ENCODE measurements at places on chromosomes 12 and 14.

GRCh38 chr12:95212586-95212985 lies 4.7 kb downstream of the FGD6 start:
- DNase-seq, result no peak

DNA sequence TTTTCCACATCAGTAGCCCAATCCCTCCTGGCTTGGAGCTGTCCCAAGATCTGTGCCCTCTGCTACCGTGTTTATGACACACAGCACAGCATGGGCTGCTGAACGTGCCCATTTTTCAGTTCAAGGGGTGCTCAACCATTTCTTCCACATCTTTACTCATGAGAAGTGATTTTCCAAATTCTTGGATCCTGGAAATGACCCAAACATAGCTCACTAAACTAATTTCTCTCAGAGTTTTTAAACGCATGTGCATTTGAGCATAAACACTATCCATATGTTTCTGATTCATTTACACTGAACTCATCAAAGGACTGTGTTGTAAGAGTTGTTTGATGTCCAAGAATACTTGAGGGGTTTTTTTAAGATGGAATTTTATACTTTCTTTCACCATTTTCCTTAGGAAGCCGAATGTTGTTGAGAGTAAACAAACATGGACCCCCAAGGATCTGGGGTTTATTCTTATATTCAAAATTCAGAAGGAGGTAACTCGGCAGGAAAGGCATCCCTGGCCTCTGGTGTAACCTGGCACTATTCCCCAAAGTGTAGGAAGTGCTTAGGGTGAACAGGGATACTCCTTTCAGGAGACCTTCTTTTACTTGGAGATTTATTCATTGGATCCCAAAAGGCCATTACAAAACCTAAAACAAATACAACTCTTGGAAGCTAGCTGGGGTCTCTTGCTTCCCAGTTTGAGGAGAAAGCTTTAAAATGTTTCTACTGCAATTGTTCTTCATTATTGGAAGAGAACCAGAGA lies 215.0 kb downstream of the BMP4 start:
- DNase-seq, result peak; percentile 5

DNA sequence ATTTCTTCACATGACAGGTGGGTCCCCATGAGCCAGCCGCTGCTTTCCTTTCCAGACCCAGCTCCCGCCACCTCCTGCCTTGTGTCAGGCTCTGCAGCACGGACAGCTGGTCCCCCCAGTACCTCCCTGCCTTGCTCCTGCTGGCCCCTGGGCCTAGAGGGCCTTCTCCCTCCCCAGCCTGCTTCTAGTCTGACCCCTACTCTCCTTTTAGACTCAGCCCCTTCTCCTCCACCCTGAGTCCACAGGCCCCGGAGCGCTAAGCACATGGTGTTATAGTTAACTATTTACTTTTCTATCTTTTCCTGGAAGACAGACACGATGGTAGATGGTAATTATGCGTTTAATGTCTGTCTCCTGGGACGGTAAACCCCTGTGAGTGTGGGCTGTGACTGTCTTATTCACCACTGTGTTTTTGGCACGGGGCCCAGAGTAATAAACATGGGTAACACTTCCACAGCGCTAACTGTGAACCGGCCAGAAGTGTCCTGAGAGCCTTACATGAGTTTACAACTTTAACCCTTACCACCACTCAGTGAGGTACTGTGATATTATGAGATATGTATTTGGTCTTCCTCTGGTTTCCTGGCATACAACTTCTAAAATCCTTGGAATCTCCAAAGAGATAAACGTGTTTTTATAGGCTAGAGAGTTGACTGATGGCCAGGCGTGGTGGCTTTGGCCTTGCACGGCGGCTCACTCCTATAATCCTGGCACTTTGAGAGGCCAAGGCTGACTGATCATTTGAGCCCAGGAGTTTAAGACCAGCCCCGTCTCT lies 41.2 kb downstream of the DGLUCY start:
- no peak for DNase-seq

GRCh38 chr14:72126561-72126960 lies 194.3 kb downstream of the RGS6 start:
- DNase-seq, result no peak

DNA sequence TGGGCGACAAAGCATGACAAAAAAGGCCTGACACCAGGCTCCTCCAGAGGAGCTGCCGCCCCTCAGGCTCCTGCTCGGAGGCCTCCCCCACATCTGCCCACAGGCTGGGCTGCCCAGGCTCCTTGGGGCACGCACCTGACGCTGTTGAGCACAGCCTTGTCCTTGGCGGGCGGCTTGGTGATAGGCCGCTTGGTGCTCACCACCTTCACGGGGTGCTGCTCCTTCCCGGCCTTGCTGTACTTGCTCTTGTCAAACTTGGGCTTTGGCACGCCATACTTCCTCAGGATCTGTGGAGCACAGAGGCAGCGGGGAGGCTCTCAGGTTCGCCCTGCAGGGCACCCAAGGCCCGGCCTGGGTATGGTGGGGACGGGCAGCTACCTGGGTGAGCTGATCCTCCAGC lies 53.4 kb downstream of the TRAFD1 start:
- peak; percentile 39 for DNase-seq

- no peak for DNase-seq
Measured at GRCh38 chr12:63021116-63021515, 86.2 kb upstream of the PPM1H start.

- DNase-seq, result peak; percentile 17
Measured at GRCh38 chr14:36161776-36162175, 14.7 kb downstream of the PTCSC3 start.

- no peak for DNase-seq
Measured at GRCh38 chr14:64475585-64476273, 10.4 kb downstream of the AKAP5 start.

DNA sequence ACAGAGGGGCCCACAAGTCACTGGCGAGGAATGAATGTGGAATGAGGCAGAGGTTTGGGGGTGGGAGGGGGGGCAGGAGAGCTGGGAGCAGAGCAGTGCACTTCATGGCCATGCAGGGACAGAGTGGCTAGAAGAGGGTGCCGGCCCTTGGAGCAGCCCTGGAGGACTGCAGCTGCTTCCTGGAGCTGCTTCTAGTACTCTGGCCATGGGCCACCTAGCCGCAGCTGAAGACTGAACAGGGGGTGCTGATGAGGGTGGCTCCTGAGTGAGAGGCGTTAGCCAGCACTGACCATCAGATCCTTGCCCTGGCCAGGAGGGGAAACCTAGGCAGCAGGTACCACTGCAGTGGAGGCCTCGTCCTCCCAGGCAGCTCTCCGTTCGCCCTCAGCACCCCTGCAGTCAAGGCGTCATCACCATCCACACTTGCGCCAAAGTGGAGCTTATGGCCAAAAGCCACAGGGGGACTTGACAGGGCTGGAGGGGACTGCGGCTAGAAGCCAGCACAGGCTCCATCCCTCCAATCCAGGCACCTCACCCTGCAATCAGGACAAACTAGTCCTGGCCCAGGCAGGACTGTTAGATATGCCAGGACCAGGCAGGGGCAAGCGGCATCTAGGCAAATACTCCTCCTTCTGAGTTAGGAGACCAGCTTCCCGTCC lies 16.4 kb downstream of the OTUB2 start:
- no peak for DNase-seq

GRCh38 chr12:108141600-108142130 lies 12.6 kb downstream of the WSCD2 start:
- DNase-seq, result peak; percentile 63

DNA sequence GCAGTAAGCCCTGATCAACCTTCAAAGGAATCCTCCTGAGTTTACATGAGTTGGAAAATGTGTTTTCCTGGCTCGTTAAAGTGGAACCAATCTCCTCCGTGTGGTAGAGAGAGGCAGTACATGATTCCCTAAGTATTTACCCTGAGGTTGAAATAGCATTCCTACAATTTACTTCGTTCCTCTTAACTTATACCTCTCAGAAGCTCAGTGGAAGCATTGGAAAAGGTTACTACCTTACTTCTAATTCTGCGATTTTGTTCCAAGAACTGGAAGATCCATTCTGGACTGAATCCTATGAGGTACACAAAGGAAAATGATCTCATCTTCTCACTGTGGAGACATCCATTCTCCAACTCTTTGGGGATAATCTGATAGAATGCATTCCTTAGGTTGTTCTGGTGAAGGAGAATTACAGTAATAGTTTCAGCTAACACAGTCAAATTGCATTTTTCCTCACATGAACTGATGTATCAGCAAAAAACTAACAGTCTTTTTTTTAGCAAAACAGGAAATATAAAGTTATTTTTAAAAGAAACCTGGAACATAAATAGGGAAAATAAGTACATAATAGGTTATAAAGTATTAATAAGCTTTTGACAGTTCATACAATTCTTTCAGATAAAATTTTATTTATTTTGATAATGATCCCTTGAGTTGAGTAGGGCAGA lies 475.6 kb downstream of the PDZRN4 start:
- DNase-seq, result peak; percentile 44

DNA sequence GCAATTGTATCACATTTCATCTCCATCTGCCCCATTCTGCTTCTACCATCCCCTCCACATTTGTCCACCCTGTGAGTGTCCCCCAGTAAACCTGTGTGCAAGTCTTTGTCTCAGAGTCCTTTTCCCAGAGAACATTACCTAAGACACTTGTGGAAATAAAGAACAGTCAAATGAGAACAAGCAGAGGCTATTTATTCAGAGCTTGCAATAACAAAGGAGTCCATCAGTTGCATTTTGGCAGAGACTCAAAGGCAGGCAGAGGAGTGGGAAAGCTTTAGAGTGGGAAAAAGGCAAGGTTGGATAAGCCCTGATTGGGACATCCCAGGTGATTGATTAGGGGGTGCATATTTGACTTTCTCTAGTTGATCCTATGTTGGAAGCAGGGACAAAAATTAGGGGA lies 18.2 kb upstream of the PPFIBP1 start:
- no peak for DNase-seq

- peak; percentile 48 for DNase-seq
Measured at GRCh38 chr12:43501703-43502102, 50.3 kb downstream of the ADAMTS20 start.

GRCh38 chr14:101588286-101588975 lies 27.1 kb downstream of the DIO3 start:
- DNase-seq, result no peak

GRCh38 chr12:78473136-78473535 lies 391.4 kb upstream of the SYT1 start:
- DNase-seq, result no peak

- peak; percentile 68 for DNase-seq
Measured at GRCh38 chr12:32302218-32303173, 96.9 kb upstream of the FGD4 start.

GRCh38 chr12:29516431-29516875 lies 19.0 kb upstream of the OVCH1 start:
- no peak for DNase-seq

GRCh38 chr14:103542605-103543088 lies 13.7 kb downstream of the TRMT61A start:
- DNase-seq, result peak; percentile 98

GRCh38 chr12:90916516-90916915 lies 38.5 kb downstream of the CCER1 start:
- no peak for DNase-seq

DNA sequence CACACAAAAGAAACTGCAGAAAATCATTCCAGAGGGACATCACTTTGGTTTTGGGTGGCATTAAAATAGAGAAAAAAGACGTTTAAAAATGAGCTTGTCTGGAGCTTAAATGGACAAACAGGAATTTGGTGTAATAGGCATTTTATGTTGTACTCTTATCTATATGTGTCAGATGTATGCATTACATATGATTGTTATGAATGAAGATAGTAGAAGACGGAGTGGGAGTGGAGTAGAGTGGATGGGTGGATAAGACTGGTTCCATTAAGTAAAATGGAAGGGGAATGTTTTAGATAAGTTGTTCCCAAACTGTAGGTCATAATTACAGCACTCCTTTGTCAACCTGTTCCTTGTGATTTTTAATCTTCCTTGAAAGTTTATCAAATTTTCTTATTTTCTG lies 1.9 kb downstream of the CCDC91 start:
- no peak for DNase-seq

DNA sequence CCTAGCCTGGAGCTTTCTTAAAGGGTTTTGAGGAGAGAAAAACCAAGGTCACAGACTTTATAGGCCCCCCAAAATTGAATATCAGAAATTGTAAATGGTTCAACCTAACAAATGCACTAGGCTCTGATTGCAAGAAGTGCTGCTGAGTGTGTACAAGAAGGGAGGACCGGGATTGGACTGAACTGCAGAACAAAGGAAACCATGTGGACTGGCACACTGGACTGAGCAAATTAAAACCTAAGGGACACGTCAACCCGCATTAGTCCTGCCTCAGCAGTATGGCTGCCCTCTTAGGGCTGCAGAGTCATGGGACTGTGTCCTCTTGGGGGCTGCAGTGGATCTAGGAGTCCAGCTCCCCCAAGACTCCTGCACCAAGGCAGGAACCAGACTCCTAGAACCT lies 842 bp upstream of the CISTR start:
- no peak for DNase-seq

- DNase-seq, result no peak
Measured at GRCh38 chr12:54734196-54734950, 86.2 kb upstream of the DCD start.

DNA sequence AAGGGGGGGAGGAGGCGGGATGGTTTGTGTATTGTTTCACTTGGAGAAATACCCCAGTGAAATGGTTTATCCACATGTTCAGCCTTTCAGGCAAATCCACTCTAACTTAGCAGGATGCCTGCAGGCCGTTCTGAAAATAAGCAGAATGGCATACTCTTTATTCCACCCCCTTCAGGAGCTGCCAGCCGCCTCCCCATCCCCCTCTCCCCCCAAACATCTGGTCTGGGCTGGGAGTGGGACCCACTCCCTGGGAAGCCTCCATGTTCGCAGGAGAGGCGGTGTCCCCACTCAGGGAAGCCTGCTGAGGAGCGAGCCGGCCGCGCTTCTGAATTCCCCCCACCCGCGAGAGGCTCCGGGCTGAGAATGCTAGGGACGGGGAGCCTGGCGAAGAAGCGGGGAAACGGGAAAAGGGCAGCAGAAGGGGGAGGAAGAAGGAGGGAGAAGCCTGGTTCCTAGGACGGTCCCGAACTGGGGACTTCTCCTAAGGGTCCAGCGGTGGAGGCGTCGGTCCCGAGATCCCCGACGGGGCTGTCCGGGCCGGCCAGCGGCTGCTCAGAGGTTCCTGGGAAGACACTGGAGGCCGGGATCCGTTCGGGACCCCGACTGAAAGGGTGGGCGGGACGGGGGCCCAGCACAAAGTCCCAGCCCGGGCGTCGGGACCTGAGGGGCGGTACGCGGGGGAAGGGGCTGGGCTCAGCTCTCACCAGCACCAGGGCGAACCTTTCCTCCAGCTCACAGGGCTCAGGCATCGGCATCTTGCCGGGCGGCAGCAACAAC lies 666 bp downstream of the FMNL3 start:
- DNase-seq, result peak; percentile 83

DNA sequence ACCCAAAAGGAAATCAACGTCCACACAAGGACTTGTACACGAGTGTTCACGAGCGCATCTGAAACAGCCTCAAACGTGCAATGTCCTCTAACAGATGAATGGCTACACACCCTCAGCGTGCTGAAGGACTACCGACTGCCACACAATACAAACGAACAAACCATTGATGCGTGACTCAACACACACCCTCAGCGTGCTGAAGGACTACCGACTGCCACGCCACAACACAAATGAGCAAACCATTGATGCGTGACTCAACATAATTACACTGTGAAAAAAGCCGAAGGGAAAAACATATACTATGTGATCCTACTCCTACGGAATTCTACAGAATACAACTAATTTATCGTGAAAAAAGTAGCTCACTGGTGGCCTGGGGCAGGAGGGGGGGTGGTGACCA lies 25.1 kb upstream of the BTBD6 start:
- DNase-seq, result no peak

GRCh38 chr12:111605911-111606766 lies 7.0 kb upstream of the ATXN2 start:
- DNase-seq, result no peak

GRCh38 chr14:76653875-76654572 lies 107.2 kb upstream of the VASH1 start:
- no peak for DNase-seq

GRCh38 chr14:105286759-105287144 lies 14.0 kb downstream of the BRF1 start:
- DNase-seq, result peak; percentile 37

GRCh38 chr12:62618319-62618718 lies 151.7 kb downstream of the MON2 start:
- no peak for DNase-seq

Measured in H7 (cell line).